ENCODE measurements at places on chromosomes 12 and 14.

DNA sequence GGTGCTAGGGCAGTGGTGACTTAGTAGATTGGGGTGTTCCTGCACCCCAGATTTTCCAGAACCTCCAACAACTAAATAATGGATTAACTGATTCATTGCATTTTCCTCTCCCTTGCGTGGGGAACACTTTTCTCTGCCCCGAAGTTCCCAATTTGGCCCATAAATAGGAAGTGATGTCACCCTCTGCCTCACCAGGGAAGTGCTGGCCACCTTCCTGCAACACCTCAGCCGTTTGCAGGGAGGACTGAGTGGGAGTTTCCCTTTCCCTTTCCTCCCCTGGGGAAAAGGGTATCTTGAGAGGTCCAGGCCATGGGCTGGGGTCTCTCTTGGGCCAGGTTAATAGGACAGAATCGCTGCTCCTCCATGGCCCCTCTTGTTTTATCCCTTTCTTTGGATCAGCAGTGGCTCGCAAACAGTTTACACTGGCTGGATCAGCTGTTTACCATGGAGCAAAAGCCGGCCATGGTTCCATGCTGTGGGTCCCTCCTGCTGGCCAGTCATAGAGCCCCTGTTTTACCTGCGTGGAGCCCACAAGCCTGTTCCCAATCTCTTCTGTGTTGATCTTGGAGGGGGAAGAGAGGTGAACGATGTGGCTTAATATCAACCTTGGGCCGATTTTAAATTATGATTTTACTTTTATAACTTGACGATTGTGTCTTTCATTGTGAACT, 91.6 kb upstream of the VRK1 start:
- no peak for DNase-seq

GRCh38 chr14:101072945-101073597, 169.5 kb upstream of the RTL1 start:
- DNase-seq = no peak

DNA sequence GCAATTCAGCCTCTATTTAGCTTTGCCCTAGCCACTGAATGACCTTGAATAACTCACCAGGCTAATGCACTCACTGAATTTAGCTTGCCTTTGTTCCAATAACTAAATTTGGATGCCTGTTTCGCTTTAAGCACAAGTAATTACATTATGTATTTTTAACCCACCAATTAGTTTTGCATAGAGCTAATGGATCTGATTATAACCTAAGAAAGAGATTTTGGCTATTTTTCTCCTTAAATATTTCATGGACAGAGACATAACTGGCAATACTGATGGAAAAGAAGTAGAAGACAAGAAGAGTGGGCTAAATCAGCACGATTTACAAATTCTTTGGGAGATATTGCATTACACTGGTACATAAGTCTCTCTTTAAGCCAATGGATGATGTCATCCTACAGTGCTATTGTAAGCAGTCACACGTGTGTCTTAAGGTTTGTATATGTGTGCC, 85.7 kb downstream of the AKAP6 start:
- no peak for DNase-seq

GRCh38 chr12:122421187-122421820, 1.2 kb downstream of the CLIP1 start:
- no peak for DNase-seq

DNA sequence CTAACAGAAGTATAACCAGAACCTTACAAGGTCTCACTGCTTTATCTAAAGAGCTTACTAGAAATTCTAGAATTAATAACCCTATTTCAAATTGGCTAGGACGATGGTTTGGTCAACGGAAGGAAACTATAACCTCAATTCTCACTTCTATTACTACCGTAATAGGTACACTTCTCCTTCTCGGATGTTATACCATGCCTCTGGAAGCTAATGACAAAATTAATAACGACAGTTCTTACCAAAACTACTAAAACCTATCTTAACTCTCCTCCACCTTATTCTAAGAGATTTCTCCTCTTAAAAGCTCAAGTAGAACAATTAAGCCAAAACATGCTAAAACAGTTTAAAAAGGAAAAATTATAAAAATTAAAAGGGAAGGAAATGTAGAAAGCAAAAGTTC, 23.7 kb upstream of the UBC start:
- no peak for DNase-seq

DNA sequence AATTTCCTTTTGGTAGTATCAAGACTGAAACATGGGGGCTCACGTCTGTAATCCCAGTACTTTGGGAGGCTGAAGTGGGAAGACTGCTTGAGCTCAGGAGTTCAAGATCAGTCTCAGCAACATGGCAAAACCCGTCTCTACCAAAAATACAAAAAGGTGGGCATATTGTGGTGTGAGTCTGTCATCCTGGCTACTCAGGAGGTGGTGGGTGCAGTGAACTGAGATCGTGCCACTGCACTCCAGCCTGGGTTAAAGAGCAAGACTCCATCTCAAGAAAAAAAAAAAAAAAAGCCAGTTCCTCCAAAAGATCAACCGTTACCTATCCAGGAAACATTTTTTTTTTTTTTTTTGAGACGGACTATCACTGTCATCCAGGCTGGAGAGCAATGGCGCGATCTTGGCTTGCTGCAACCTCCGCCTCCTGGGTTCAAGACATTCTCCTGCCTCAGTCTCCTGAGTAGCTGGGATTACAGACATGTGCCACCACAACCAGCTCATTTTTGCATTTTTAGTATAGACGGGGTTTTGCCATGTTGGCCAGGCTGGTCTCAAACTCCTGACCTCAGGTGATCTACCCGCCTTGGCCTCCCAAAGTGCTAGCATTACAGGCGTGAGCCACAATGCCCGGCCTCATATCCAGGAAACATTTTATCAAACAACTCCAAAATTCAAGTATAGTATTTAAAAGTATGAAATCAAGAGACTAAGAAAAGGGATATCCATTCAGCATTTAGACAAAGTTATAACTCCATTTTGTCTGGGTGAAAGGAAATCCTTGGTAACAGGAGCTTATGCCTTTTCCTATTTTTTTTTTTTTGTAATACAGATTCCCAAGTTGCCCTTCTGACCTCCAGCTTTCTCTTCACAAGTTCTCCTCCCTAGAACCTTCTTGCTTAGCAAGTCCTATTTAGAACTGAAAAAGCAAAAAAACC, 3.4 kb downstream of the ACIN1 start:
- DNase-seq = no peak

DNA sequence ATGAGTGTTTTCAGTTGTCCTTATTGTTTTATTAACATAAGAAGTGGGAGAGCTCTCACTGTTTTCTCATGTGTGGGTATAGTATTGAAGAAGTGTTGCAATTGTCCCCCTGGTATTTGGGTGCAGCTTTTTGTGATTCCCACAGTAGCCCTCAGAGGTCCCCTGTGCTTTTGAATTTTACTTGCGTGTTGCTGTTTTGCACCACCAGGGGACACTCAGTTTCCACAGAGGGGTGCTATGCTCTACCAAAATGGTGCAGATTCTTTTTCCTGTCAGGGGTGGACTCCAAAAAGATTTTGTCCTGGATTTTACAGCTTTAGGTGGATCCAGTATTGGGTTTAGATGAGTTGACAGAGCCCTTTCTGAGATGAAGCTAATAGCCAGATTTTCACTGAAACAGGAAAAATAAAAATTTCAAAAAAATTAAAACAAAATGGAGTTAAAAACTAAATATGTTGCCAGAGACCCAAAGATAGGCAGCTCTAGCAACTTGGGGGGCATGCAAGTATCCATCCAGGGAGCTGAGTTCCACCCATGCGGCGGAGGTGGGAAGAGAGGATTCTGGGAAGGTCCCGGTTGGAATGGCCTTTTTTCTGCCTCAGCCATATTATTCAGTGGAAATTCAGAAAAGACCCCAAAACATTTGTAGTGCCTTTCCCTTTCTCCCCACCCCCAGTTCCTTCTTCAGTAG, 50.2 kb downstream of the TTLL5 start:
- DNase-seq = no peak

DNA sequence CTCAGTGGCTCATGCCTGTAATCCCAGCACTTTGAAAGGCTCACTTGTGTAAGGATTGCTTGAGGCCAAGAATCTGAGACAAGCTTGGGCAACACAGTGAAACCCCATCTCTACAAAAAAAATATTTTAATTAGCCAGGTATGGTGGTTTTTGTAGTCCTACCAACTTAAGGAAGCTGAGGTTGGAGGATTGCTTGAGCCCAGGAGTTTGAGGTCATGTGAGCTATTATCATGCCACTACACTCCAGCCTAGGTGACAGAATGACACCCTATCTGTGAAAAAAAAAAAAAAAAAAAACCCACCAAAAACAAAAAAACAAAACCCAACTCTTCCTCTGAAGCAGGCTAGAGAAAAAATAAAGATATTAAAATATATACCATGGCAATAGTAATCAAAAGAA, 41.2 kb downstream of the TMEM116 start:
- DNase-seq = no peak

- no peak for DNase-seq
Measured at GRCh38 chr14:56170028-56170427, 51.8 kb downstream of the PELI2 start.

All from activated CD8-positive, alpha-beta memory T cell treated with anti-CD3 and anti-CD28 coated beads, Interleukin-2, amount 50 U/mL, for 4 hours (primary cell).